Fibroblast of skin of right quadriceps (primary cell): ENCODE measurements at places on chromosomes 5 and 9.

GRCh38 chr5:151454166-151454565 lies 6.8 kb downstream of the SLC36A1 start:
- DNase-seq, result no peak

- no peak for DNase-seq
Observed at GRCh38 chr9:83617299-83617698, 5.6 kb upstream of the IDNK start.

DNA sequence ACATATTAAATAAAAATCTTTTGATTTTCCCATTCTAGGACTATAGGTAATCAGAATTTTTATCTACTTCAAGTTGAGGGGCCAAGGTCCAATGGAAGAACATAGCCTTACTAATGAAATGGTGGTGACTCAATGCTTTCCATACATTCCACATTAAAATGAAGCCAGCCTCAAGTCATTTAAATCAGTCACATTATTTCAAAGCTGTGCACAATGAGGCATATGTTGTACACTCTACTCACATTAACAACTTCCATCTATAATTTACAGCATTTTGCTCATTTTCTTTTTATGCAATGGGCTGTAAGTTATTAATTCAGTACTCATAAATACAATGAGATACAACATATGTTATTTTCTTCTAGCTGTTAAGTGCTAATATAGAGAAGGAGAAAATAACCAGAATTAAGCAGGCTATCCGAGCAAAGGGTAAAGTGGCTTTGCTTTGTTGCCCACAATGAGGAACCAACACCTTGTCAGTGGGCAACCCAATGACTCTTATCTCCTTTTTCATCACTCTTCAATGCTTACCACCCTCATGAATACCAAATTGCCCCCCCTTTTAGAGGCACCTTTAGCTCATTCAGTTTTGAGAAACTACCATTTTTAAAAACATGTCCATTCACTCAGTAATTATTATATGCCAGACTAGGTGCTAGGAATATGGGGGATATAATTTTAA lies 52.4 kb downstream of the TTLL11 start:
- peak; percentile 35 for DNase-seq

DNA sequence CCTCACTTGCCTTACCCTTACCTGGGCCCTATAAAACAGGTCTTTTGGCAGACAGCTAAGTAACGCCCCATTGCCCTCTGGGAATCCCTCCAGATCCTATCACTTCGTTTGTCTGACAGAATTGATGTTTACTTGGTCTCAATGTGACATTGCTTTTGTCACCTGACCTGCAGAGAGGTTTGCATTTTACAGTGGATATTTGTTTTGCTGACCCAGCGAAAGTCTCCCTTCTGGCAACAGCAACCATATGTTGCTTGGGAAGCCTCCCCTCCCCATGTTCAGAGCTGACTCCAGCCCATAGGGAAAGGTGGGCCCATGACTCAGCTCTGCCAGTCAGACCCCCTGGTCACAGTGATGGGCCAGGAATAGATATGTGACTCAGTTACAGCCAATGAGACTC lies 54.0 kb upstream of the LARP1 start:
- no peak for DNase-seq

DNA sequence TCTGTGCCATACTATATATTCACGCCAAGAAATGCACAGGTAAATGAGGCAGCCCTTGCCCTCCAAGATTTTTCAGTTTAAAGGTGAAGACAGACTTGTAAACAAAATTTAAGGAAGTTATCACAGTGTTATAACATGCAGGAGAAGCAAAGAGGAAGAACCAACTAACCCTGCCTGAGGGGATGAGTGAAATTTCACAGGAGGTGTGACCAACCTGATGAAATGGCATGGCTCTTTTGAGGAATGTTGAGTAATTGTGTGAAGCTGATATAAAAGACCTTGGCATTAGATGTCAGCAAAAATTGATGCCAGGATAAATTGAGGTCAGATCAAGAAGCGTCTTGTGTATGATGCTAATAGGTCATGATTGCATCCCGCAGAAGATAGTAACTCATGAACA lies 86.5 kb downstream of the HCN1 start:
- DNase-seq, result no peak
